ENCODE measurements at places on chromosomes 6 and 20.

- peak; percentile 35 for DNase-seq
Observed at GRCh38 chr20:61127311-61128039, 124.6 kb upstream of the CDH4 start.

- DNase-seq = no peak
Observed at GRCh38 chr6:142827991-142828390, 117.0 kb downstream of the HIVEP2 start.

DNA sequence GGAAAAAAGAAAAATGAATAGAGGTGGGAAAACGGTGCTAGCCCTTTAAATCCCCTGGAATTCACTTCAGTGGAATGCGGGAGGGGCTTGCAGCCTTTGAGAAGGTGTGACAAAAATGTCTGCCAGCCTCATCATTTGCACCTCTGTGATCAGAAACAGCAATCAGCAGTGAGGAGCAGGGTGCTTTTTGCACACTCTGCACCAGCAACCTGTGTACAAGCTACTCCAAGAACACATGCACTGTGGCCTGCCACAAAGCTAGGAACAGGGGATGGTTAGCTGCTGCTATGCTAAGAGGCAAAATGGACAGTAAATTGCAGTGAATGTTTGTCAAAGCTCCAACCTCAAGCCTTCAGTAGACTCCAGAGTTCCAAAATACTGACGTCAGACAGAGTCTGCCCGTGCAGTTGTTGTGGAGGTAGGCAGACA, 29.7 kb downstream of the GINS1 start:
- DNase-seq = no peak

DNA sequence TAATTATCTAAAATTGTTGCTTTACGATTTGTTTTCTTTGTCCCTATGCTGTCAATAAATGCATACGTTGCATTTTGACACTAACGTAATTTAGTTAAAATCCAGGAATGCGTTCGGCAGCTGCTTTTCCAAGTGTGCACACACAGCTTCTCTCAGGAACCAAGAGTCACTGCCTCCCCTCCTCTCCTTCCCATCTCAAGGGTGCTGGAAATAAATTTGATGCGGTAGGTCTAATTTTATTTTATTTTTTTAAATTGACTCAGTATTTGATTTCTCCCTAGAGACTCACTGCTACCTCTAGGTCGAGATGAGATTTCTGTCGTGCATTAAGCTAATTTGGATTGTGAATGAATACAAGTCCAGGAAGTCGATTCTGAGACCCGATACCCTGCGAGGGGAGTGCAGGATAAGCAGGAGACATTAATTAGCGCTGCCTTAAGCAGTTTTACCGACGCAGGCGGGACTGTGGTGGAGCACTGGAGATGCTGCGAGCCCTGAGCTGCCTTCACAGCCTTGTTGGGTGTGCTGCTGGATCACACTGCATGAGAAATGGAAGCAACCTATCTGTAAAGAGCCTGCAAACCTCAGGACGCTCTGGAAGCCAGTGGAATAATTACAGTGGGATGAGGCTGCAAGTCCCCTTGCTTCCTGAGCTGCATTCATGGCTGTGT, 381.2 kb downstream of the C6orf118 start:
- DNase-seq = no peak

- no peak for DNase-seq
Observed at GRCh38 chr20:13690943-13691342, 52.2 kb upstream of the TASP1 start.

DNA sequence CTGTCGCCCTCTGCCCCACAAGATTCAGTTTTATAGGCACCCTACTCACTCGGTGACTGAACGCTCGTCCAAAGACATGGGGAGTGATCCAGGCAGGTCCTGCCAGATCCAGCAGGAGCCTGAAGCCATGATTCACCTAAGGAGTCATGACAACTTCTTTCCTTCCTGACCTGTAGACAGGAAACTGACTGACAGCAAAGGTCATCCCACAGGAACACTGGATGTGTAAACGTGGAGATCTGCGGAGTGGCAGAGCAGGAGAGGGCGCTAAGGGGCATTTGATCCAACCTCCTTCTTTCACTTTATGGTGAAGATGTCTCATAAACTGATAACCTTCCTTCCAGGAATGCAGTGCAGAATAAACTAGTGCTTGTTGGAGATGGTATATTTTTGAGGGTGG, 192.2 kb downstream of the GJA10 start:
- DNase-seq = no peak

- no peak for DNase-seq
Observed at GRCh38 chr6:15255909-15256395, 10.1 kb downstream of the JARID2 start.

GRCh38 chr20:40993794-40994540, 34.7 kb upstream of the TOP1 start:
- no peak for DNase-seq

DNA sequence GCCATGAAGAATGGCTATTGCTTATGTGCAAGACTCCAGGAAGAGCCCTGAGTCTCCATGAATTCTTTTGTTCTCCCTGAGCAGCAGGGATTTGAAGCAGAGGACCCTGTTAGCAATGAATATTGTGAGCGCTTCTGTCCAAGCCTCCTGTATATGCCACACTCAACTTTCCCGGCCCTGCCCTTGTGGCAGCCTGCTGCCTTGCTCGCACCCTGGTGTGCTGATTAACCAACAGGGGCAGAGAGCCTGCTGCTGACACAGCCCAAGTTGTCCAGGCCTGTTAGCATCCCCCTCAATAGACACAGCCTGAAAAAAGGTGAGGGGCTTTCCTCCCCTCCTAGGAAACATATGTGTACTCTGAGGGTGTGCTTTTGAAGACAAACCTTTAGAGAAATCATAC, 131.4 kb downstream of the BMP2 start:
- no peak for DNase-seq

GRCh38 chr6:163707387-163708355, 293.2 kb downstream of the QKI start:
- no peak for DNase-seq

DNA sequence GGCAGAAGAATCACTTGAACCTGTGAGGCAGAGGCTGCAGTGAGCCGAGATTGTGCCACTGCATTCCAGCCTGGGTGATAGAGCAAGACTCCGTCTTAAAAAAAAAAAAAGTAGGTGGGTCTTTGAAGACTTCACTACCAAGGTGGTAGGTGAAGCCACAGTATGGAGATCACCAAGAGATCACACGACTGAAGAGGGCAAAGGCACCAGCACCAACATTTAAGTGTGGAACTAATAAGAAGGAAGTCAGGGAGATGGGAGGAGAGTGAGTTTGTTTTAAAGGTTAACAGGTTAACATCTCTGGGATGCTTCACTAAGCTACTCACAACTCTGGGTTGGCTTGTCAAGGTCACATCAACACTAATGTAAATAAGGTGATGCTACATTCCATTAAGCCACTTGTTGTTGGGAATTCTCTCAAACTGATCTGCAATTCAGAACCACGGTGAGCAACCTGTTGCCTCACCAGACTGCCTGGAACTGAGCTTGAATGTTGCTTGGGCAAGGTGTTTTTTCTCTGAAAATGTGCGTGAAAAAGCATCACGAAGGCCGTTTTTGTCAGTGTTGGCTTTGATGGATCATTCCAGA, 48.7 kb downstream of the KCTD20 start:
- DNase-seq = no peak

DNA sequence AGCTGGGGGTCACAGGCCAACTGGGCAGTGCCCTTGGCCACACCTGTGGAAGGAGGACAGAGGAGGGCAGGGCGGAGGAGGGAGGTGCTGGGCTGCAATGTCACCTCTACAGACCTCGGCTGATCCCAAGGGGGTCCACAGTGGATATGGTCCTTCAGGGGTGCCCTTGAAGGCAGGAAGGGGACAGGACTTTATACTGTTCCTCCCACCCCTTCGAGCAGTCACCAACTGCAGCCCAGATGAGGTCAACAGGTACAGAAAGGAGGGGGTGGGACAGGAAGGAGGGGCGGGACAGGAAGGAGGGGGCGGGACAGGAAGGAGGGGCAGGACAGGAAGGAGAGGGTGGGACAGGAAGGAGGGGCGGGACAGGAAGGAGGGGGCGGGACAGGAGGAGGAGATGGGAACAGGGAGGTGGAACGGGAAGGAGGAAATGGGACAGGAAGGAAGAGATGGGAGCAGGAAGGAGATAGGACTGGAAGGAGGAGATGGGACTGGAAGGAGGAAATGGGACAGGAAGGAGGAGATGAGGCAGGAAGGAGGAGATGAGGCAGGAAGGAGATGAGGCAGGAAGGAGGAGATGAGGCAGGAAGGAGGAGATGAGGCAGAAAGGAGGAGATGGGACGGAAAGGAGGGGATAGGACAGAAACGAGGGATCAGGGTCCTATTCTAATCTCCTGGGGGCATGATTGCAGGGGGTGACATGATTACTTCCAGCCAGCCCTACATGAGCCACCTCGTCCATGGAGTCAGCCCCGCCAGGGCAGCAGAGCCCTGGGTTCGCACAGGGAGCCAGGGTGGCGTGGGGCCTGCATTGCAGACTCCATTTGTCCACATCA, 19.4 kb upstream of the MRGBP start:
- no peak for DNase-seq

GRCh38 chr6:109676724-109677123, 14.3 kb downstream of the AK9 start:
- DNase-seq = no peak

DNA sequence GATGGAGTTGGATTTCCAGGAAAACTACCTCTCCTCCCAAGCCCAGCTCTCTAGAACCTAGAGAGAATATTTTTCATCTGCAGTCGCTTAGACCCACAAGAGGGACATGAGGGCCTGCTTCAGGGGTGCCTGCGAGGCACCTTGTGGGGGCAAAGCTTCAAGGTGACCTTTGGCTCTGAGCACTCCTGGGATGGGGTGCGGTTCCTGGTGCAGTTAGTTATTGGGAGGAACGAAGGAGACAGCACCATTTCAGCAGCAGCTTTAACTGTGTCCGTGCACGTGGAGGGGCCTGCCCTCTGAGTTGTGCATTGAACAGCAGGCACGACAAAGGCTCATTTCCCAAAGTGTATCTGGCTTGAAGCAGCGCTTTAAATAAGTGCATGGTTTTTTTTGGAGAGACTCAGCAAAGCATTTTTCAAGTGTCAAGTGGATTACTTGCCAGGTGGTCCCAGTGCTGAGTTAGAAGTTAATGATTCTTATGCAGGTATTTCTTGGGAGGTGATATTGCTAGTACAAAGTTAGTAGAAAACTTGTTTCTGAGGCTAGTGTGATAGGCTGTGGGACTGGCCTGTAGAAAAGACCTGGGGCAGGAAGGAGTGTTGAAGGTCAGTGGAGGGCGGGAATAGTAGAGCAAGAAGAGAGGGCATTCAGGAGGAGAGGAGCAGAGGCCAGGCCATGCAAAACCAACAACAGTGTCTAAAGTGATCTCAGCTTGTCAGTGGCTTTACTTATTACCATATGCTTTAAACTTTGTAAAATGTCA, 3.8 kb downstream of the IGF2R start:
- no peak for DNase-seq

DNA sequence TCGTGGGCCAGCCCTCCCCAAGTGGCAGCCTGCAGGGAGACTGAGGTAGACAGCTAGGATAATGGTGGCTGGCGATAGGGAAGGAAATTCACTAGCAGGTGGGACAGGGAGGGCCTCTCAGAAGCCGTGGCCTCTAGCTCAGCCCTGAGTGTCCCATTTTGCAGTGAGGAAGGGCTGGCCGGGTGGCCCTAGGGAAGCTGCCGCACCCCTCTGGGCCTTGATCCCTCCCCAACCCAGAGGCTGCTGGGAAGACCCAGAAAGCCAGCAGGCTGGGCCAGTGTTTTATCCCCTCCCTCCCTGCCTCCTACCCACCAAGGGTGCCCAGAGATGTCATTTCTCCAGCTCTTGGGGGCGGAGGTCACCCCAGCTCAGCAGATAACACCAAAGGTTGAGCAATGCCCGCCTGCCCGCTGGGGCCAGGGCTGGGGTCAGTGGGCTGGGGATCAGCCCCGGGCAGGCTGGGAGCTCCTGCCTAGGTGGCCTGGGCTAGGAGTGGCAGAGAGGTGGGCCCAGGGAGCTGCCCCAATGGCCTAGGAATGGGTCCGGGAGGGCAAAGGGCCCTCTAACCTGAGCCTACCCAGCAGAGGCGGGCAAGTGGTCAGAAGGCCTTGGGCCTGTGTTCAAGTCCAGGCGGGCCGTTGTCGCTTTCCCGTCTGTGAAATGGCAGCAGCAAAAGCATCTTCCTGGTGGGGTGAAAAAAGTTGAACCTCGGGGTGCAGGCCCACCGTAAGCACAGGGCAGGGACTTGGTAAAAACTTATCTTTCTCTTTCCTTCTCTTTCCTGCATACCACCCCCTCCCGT, 1.6 kb upstream of the CEBPB start:
- no peak for DNase-seq

DNA sequence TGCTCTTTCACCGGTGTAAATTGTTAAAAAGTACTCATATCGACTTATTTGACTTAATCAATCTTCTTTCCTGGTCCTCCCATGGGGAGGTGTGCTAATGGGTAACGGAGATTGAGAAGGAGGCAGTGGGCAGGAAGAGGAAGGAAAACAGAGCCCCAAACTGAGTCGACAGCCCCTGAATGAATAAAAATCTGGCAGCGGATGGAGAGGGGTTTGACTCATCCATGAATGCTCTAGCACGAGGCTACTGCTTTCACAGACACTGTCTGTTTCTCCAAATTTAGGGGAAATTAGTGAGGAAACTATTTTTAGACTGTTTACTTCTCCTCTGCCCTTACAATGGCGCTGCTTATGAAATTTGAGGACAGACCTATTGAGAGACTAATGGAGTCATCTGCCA, 142.2 kb upstream of the ATXN1 start:
- peak; percentile 59 for DNase-seq

GRCh38 chr20:20362774-20363433, 5.0 kb upstream of the INSM1 start:
- DNase-seq = no peak

- no peak for DNase-seq
Observed at GRCh38 chr6:102764317-102764716, 1370.8 kb downstream of the GRIK2 start.

- no peak for DNase-seq
Observed at GRCh38 chr20:1801225-1801928, 93.8 kb upstream of the SIRPA start.

- DNase-seq = no peak
Observed at GRCh38 chr6:114514170-114514569, 171.3 kb upstream of the HS3ST5 start.

DNA sequence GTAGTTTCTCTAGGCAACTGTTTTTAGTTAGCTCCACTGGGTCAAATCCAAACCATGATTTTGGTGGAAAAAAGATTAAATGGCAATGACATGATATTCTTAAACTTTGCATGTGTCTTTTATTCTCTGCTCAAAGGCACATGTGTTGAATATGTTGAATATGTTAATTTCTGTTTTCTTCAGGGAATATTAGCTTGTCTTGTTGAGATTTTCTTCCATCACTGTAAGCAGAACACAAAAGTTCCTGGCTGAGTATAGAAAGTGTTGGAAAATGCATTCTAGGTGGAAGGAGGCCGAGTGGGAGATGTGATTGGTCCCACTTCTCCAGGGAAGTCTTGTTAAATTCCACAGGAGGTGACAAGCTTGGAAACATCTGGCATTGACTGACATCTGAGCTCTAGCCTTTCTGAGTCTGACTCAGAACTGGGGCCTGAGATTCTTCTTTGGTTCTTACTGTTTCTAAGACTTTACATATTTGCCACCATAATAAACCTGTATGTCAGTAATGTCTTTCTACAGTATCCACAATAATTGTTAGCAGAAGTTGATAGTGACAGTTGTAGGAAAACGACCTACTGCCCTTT, 81.1 kb downstream of the LAMA4 start:
- DNase-seq = no peak
